Iris pigment epithelial cell (primary cell): ENCODE measurements at places on chromosomes 3 and 15.
A peak's percentile ranks its signal among the peaks of the same experiment; 100 is the strongest.

DNA sequence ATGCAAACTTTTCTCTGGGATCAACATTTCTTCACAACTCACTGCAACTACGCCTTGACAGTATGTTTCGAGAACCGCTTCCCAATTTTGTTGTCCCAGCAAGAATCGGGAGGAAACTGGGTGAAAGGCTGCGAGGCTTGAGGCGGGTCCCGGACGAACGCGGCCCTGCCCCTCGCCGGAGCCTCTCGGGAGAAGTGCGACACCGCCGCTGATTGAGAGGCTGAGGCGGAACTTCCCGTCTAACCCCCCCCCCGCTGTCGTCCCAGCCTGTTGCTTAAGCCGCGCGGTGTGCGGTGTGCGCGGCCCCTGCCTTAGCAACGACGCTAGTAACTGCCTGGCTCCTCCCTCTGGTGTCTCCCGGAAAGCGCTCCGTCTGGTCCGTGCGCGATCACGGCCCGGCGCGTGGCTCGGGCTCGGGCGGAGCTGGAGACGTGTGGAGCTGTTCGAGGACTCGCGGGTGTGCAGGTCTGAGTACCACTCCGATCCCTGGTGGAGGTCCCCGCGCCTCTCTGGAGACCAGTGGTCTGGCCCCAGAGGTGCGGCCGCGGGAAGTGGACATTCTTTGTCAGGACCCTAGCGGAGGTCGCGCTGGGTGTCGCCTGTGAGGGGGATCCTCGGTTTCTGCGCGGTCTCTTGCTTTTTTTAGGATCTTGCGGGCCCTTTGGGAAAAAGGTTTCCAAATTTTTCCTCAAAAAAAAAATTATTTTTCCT is at the start of the genes DTWD1 and FAM227B:
Gene DTWD1, plus strand, starts transcription at position 391 of the 711 bp plus-strand sequence. CDS start 4,120 bp downstream, outside the sequence.
Gene FAM227B, minus strand, starts transcription at position 161 of the 711 bp plus-strand sequence. CDS start 5,647 bp downstream, outside the sequence.
- peak; percentile 100 for DNase-seq

GRCh38 chr15:38844736-38845135 is 280.1 kb upstream of the RASGRP1 start:
- peak; percentile 60 for DNase-seq

- DNase-seq = no peak
Measured at GRCh38 chr3:48305396-48305795, 28.1 kb downstream of the SPINK8 start.

GRCh38 chr3:34727700-34728099 is 911.6 kb upstream of the ARPP21 start:
- no peak for DNase-seq

DNA sequence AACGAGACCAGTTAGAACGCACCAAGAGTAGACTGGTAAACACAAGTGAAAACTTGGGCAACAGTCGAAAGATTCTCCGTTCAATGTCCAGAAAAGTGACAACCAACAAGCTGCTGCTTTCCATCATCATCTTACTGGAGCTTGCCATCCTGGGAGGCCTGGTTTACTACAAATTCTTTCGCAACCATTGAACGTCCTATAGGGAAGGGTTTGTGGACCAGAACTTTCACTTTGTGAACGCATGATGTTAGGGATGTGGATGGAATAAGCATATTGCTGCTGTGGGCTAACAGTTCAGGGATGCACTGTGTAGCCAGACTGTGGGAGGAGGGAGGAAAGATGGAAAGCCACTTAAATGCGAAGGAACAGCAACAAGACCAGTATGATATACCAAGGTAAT is 34.9 kb upstream of the TBC1D23 start:
- no peak for DNase-seq

DNA sequence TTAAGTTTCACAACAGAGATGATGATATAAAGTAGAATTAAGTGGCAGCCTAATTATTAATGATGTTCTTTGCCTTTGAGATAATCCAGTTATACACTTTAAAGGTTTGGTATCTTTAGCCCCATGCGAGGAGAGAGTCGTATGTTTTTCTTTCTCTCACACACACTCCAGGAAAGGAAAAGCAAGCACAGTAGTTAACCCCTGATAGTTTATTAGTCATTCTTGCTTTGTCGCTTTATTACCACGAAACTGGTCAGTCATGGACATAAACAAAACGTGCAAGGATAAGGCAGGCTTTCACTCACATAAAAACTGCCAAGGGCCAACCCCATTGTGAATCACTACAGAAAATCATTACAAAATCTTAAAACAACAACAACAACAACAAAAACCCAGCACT is 866.9 kb downstream of the FHIT start:
- peak; percentile 10 for DNase-seq

GRCh38 chr15:78538358-78538757 is 1.9 kb upstream of the PSMA4 start:
- DNase-seq = no peak
